Urothelium cell line (cell line): ENCODE measurements at places on chromosomes 16 and 17.

- DNase-seq: no peak
These were observed 2.8 kb upstream of the NR1D1 start for GRCh38 chr17:40103071-40103661.

- DNase-seq: no peak
These were observed 38.5 kb downstream of the USP22 start for GRCh38 chr17:21004016-21004930.

DNA sequence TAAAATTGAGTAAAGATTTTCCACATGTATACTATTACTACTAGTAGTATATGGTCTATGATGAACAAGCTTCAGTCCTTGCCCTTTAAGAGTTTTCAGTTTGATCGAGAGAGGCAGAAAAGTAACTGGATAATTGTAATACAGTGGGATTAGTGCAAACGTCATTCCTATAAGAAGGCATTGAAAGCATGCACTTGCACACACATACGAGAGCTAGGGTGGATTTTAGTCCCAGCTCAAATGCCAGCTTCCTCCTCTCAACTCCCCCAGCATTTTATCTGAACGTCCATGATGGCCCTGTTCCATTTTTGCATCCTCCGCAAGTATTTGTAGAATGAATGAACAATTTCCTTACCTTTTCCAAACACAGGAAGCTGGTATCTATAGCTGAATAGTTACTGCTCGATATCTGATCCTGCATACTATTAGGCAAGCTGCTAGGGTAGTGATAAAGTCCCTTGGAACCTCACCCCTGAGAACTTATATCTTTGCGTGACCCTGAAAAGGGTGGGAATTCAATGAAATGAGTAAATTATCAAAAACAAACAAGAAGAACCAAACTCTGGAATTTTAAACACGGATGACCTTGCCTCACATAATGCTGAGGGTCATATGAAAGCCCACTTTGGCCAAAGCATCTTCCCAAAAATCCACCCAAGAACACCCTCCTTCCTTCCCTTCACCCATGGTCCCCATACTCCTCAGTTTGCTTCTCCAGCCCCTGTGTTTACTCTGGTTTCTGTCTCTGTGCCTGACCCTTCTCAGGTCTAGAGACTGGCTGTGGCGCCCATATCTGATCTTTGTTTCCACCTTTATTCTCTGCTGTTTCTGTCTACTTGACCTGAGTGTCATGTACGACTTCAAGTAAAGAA is 60.5 kb downstream of the TMEM100 start:
- DNase-seq: no peak

DNA sequence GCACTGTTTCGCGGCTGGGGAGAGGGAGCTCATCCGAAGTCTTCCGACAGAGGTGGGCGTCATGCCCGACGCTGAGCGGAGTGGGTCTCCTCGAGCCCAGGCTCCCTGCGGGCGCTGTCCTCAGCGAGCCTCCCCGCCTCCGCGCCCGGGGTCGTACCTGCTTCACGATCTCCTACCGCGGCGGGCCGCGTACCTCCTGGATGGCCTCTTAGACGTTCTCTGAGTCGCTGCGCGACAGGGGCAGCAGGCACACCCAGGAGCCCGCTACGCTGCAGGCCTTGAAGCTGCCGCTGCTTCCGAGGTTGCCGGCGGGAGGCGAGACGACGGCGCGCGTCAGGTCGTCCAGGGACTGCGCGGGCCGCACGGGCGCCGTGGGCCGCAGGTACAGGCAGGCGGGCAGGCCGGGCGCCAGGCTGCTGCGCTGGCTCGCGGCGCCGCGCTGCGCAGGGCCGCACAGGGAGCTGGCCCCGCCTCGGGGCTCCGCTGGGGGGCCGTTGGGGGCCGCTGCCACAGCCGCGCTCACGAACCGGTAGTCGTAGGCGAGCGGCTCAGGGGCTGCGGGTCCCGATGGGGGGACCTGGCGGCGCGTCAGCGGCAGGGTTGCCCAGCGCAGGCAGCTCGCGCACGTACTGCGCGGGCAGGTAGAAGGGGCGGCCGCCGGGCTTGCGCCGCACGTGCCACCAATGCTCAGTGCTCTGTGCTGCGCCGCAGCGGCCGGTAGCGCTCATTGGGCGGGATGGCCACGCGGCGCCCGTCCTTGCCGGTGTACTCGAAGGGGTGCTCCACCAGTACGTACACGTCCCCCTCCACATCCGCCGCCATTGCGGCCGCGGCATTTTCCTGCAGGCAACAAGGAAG is 116.4 kb upstream of the SMURF2 start:
- DNase-seq: no peak

GRCh38 chr16:1548727-1549126 is 15.3 kb downstream of the TMEM204 start:
- no peak for DNase-seq

- DNase-seq: no peak
These were observed 12.6 kb upstream of the DNASE1 start for GRCh38 chr16:3641801-3642396.

GRCh38 chr16:81513204-81514040 is 68.8 kb downstream of the CMIP start:
- no peak for DNase-seq

GRCh38 chr17:81031566-81032550 is 3.1 kb upstream of the BAIAP2 start:
- no peak for DNase-seq

DNA sequence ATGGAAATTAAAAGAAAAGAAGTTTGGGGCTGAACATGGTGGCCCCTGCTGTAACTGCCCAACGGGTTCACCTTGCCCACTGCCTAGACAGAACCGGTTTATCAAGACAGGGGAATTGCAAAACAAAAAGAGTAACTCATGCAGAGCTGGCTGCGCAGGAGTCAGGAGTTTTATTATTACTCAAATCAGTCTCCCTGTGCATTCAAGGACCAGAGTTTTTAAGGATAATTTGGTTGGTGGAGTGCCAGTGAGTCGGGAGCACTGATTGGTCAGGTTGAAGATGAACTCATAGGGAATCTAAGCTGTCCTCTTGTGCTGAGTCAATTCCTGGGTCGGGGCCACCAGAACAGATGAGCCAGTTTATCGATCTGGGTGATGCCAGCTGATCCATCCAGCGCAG is 4.4 kb upstream of the SCPEP1 start:
- DNase-seq: no peak

- no peak for DNase-seq
These were observed 424 bp downstream of the TEKT5 start for GRCh38 chr16:10694306-10694705.

- no peak for DNase-seq
These were observed 42.0 kb upstream of the ETV4 start for GRCh38 chr17:43588121-43588520.

- no peak for DNase-seq
These were observed 99.7 kb downstream of the CHD9 start for GRCh38 chr16:53154513-53154912.

GRCh38 chr17:28320215-28321061 is 1.4 kb downstream of the TMEM97 start:
- no peak for DNase-seq

GRCh38 chr17:9003355-9004131 is 17.8 kb upstream of the NTN1 start:
- no peak for DNase-seq

DNA sequence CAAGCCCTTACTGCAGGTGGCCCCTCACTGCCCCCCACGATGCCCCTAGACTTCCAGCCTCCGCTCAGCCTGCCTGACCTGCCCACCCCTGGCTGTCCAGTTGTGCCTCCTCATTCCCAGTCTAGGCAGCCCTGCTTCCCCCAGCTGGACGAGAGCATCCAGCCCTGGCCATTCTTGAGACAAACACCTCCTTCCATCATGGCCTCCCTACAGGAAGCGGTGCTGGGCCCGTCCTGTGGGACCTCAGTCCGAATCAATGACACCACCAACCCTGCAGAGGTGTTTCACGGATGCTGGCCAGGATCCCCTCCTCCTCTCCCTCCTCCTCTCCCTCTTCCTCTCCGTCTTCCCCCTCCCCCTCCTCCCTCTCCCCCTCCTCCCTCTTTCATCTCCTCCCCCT is 28.3 kb downstream of the CCDC40 start:
- DNase-seq: peak; percentile 31

DNA sequence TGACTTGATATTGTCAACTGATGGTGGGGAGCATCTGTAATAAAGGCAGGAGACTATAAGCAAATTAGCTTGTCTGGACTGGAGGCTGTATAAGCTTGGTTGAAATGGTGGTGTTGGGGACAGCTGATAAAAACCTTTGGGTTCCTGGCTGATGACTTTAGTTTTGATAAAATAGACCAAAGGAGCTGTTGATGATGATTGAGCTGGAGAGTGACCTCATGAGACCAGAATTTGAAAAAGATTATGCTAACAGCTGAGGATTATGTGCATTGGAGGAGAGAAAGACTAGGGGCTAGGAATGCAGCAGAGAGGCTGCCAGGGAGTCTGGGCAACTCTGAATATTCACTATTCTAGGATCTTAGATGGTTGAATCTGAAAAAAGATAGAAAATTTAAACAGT is 8.7 kb upstream of the CDC27 start:
- DNase-seq: no peak

- DNase-seq: no peak
These were observed 58.8 kb downstream of the CEP95 start for GRCh38 chr17:64565563-64565962.

GRCh38 chr17:60256174-60256573 is 106.4 kb downstream of the CA4 start:
- DNase-seq: no peak

GRCh38 chr17:44983563-44983962 is 15.5 kb upstream of the C1QL1 start:
- DNase-seq: no peak

DNA sequence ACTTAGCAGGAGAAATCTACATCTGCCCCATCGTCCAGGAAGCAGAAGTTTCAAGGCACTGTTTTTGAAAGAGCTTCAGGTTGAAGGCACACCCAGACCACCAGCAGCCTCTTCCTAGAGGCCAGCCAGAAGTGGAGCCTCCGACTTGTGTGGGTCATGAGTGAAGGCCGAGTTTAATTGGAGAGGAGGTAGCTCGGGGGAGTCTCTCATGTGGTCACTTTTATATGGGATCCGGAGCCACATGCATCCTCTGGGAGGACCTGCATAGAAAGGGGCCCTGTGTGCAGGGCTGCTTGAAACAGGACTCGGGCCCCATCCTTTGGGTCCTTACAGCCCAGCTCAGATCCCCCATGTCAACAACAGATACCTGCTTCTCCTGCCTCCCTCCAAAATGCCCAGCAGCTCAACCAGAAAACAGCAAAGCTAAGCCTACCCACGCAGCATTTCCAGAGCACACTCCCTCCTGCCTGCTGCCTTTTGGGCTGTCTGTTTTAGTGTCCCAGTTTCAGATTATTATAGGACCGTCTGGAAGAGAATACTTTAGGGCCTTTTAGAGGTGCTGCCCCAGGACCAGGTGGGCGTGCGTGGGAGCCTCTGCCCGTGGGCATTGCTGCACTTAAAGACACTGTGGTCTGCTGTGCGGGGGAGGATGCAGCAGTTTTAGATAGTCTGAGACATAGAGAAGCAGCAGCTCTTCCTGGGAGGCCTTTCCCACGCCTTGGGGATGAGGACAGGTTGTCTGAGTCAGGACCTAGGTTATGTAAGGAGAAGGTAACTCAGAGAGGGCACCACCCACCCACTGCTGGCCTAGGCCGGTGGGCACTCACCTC is 29.5 kb downstream of the MPRIP start:
- DNase-seq: no peak

DNA sequence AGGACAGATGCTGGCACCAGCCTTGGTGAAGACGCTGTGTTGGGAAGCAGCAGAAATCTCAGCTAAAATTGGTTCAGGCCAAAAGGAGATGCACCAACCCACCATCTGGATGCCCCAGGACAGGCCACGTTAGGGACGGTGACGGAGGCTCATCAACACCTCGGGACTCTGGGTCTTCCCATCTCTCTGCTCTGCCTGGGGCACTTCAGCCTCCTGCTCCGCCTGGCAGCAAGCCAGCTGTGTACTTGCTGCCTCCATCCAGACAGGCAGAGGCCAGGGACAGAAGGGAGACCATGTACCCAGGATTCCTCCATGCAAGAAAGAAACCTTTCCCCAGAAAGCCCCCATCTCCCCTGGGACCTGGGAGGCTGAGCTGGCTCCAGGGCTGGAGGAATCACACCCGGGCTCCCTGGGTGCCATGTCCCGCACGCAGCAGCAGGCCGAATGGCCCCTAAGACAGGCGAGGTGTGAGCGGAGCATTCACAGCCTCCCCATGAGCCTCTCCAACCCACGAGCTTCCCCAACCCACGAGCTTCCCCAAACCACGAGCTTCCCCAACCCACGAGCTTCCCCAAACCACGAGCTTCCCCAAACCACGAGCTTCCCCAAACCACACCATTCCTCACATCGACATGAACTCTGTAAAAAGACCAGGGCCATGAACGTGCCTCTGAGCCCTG is 274.5 kb downstream of the C16orf95 start:
- DNase-seq: no peak

DNA sequence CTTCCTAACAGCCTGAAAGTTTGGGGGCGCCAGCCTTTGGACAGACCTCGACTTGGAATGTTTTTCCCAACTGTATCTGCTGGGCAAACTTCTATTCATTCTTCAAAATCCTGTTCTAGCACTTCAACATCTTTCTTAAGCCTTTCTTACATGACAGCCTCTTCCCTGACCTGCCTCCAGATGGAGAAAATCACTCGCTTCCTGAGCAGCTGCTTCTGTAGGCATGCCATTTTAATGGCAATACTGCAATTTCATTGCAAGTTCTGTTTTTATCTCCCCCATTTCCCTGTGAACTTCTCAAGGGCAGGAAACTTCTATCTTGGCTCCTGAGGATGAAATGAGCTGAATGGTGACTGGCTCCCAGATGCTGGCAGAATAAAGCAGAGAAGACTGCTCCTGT is 128.8 kb upstream of the ASIC2 start:
- DNase-seq: no peak

DNA sequence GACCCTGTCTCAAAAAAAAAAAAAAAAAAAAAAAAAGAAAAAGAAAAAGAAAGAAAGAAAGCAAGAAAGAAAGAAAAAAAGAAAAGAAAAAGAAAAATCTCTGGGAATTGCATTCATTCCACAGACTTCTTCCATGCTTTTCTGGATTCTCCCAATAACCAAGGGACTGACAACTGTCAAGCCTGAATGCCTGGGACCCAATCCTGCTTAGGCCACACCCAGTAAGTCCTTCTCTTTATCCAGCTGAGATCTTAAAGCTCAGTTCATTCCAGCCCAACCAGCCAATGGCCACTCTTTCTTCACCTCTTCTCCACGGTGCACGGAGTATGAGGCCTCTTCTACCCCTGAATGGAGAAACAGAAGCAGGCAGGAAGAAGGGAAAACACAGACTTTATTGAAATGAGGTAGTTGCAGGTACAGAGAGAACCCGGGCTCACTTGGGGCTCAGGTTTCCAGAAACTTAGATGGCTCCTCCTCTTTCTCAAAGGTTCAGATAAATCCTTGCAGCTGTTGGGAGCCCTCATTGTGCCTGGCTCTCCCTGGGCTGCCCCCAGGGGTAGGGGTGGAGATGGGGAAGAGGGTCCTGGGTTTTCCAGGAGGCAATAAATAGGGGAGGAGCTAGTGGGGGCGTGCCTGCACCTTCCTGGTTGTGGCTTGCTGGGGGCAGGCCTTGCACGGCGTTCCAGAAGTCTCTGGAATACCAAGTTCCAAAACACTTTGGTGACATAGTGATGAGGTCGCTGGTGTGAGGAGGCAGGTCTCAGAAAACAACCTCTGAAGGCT is 2.5 kb downstream of the HOXB1 start:
- no peak for DNase-seq

- no peak for DNase-seq
These were observed 192.9 kb downstream of the CCDC182 start for GRCh38 chr17:57552114-57552624.

- peak; percentile 10 for DNase-seq
These were observed 874 bp downstream of the WWP2 start for GRCh38 chr16:69762814-69763598.
